SW 1271 (cell line): ENCODE measurements at places on chromosomes 11 and 22.

GRCh38 chr11:10778217-10778970, 27.3 kb downstream of the CTR9 start:
- no peak for DNase-seq

DNA sequence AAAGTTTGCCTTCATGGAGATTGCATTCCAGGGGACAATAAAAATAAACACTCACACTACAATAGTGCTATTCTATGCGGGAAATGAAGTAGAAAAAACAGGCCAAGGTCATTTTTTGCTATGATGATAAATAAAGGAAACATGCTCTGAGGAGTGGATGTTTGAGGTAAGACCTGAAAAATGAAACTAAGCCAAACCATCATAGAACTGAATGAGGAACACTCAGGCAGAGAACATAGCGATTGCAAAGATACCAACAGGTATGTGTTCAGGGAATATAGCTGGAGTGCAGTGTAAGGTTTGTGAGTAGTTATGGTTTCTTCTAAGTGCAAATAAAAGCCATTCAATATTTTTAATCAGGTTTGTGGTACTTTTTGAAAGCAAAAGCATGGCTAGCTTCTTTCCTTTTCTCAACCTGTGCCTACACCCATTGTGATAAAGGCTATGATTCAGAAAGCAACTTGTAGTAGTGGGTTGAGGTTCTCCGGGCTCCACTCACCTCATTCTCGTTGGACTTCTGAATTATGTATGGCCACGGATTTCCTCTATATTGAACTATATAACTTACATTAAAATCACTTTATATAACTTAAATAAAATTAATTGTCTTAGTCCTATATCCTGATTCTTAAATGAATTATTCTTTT, 278.2 kb upstream of the CHORDC1 start:
- DNase-seq: no peak

DNA sequence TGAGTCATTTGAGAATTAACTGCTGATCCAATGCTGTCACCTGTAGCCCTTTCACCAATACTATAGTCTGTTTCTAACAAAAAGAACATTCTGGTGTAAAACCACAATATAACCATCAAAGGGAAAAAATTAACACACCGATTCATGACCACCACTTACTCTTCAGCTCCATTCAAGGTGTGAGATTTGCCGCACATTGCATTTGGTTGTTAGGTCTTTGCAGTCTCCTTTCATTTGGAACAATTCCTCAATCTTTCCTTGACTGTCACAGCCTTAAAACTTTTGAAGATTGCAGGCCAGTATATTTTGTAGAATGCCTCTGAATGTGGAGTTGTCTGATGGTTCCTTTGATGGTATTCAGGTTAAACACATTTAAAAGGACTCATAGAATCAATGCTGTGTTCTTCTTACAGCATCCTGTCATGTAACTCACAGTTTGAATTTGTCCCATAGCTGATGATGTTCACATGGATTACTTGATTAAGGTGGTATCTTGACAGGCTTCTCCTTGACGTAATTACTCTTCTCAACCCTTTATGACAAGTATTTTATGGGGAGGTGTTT, 63.6 kb downstream of the TNRC6B start:
- DNase-seq: no peak

- no peak for DNase-seq
These were observed 47.4 kb upstream of the FGF3 start for GRCh38 chr11:69866648-69867047.

DNA sequence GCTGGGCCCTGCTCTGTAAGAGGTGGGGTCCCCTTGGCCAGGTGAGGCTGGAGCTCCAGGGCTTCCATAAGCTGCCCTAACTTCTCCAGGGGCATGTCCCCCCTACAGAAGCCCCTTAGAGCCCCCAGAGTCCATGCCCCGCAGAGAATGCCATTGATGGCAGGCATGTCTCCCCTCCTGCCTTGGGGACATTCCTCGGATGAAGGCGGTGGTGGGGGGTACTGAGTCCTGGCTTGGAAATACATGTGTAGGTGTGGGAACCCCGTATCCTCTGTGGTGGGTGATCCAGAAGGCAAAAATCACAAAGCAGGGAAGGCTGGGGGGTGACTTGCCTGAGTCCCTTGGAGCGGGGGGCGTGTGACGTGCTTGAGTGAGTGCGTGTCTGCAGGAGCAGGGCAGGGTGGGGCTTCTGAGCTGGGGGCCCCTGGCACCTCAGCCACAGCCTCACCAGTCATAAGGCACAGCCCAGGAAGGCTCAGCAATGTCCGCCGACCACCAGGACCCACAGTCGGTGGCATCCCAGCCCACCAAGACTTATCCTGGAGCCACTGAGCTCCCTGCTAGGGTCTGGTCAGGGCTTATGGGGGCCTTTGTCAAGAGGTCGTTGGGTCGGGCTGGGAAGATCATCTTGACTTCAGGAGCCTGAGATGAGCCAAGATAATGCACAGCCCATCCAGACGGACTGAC, 69.8 kb upstream of the KCNQ1OT1 start:
- no peak for DNase-seq
